ENCODE measurements at places on chromosomes 6 and 20. TPM values are rescaled to one million over a fixed set of nuclear protein-coding genes. Genes with fewer than 3 reads are reported as not detected.

The SLC17A3 gene
- total RNA-seq = not detected

The HLA-DPA1 gene
- total RNA-seq = 16.8 TPM

The SOX12 gene
- 10.8 TPM for total RNA-seq

The COL9A1 gene
- total RNA-seq = not detected

The SYCP2L gene
- not detected for total RNA-seq

The LINC00237 gene
- not detected for total RNA-seq

Data from thoracic aorta endothelial cell (primary cell).